ENCODE measurements at places on chromosomes 6 and 20.

- no peaks in the 10 kb centered on the region for H3K27me3 ChIP-seq
- DNase-seq = no peak
- H3K36me3 ChIP-seq = no peaks in the 10 kb centered on the region
- no peak overlapping the region for H3K4me3 ChIP-seq
- H3K4me1 ChIP-seq = no peaks in the 10 kb centered on the region
These were observed 191.6 kb upstream of the SNX9 start for GRCh38 chr6:157631412-157631811.

GRCh38 chr6:125577124-125577662, 172.2 kb upstream of the HEY2 start:
- no peaks in the 10 kb centered on the region for H3K27me3 ChIP-seq
- H3K4me1 ChIP-seq = no peaks in the 10 kb centered on the region
- H3K4me3 ChIP-seq = no peak overlapping the region
- no peak overlapping the region for H3K27ac ChIP-seq

DNA sequence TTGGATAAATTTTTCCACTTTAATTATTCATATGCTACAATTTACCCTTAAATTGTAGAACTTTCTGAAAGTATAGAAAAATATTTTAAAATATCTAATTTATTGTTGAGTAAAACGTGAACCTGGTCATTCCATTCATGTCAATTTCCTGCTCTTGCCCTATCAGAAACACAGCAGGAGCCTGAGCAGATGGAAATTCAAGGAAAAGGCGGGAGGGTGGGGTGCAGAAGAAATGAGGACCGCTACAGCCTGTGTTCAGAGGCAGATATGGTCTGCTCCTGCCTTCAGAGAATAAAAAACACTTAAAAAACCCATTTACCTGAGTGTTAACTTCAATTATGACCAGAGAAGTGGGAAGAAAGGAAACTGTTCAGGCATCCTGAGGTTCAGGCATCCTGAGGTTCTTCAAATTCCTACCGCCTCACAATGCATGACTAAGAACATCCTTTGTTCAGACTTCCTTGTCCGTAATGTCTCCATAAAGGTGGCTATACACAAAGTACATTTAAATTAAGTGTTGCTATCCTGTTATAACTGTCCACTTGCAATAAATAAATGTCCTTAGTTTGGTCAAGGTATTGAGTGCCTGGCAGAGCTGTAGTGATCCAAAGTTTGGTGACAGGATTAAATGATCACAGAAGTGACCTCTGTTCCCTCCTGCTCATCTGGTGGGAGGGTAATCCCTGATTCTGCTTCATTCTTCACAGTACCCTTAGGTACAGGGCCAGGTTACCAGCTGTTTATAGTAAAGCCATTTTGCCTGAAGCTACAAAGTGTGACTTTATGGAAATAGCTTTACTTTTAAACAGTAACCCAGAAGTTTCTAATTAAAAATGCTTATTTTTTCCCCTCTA, 109.1 kb downstream of the MAN1A1 start:
- no peak overlapping the region for H3K27ac ChIP-seq
- peaks cover 30% of the 10 kb centered on the region for H3K36me3 ChIP-seq
- H3K27me3 ChIP-seq = no peaks in the 10 kb centered on the region
- DNase-seq = no peak
- H3K4me1 ChIP-seq = no peaks in the 10 kb centered on the region

DNA sequence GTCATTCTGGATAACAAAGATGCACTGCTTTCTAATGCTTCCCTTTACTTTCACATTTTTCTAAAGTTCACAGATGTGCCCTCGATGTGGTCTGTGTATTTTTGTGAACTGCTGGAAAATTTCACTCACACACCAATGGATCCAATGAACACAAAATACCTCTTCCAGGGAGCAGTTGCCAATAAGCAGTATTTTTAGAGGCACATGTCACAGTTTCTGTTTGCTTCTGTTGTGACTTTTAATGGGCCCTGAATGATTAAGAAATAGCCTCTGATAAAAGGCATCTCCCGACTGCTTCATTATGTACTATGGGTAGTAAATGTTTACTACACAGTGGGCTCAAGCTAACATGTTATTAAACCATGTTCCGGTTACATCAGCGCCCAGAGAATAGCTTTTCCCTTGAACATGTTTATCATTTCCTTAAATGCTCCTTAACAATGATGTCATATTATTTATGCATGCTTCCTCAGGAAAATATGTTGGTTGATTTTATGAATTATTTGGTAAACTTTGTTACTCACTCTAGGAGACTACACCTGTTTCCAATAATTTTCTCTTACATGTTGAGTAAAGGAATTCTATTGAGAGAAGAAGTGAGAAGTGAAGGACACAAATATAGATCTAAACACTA, 188.0 kb downstream of the KCNQ5 start:
- H3K27me3 ChIP-seq = no peaks in the 10 kb centered on the region
- no peak overlapping the region for H3K4me3 ChIP-seq
- no peaks in the 10 kb centered on the region for H3K36me3 ChIP-seq
- H3K4me1 ChIP-seq = peaks cover 10% of the 10 kb centered on the region

GRCh38 chr6:98002678-98003077, 719.7 kb upstream of the MMS22L start:
- H3K27me3 ChIP-seq = no peaks in the 10 kb centered on the region
- no peak overlapping the region for H3K4me3 ChIP-seq
- H3K4me1 ChIP-seq = no peaks in the 10 kb centered on the region
- H3K36me3 ChIP-seq = no peaks in the 10 kb centered on the region
- DNase-seq = no peak
- H3K27ac ChIP-seq = no peak overlapping the region

DNA sequence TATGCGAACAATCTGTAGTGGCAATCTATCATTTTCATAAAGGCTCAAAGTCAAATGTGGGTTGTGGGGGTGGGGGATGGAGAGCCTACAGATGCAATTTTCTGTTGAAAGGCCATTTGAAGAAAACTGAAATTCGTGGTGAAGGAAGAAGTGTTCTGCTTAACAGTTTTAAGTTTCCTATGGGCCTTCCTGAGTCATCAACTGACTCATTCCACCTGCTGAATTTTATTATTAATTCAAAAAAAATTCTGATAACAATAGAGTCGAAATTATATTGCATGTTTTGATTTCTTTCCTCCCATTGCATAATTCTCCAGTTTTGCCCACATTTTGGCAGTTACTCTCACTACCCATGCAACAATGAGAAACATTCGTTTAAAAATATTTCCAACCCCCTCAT, 622.3 kb upstream of the ARID1B start:
- H3K36me3 ChIP-seq = no peaks in the 10 kb centered on the region
- DNase-seq = no peak
- H3K4me3 ChIP-seq = no peak overlapping the region
- no peaks in the 10 kb centered on the region for H3K27me3 ChIP-seq
- no peak overlapping the region for H3K27ac ChIP-seq

- H3K27ac ChIP-seq = no peak overlapping the region
- no peaks in the 10 kb centered on the region for H3K27me3 ChIP-seq
- peaks cover 3% of the 10 kb centered on the region for H3K4me1 ChIP-seq
- no peak overlapping the region for H3K4me3 ChIP-seq
- no peaks in the 10 kb centered on the region for H3K36me3 ChIP-seq
These were observed 51.0 kb downstream of the EDN3 start for GRCh38 chr20:59351157-59352040.

GRCh38 chr6:128520436-128521281, at the start of gene PTPRK:
PTPRK (minus strand) TSS chr6:128520599; CDS start chr6:128520358, 241 bp downstream.
- peaks cover 5% of the 10 kb centered on the region for H3K4me1 ChIP-seq
- H3K27me3 ChIP-seq = peaks cover 8% of the 10 kb centered on the region
- H3K4me3 ChIP-seq = peak within 1 kb of the TSS; percentile 55
- peak within 1 kb of the TSS; percentile 88 for H3K27ac ChIP-seq
- peak; percentile 93 for DNase-seq
